OCI-M1 (cell line): ENCODE measurements at places on chromosomes 1 and 21.

DNA sequence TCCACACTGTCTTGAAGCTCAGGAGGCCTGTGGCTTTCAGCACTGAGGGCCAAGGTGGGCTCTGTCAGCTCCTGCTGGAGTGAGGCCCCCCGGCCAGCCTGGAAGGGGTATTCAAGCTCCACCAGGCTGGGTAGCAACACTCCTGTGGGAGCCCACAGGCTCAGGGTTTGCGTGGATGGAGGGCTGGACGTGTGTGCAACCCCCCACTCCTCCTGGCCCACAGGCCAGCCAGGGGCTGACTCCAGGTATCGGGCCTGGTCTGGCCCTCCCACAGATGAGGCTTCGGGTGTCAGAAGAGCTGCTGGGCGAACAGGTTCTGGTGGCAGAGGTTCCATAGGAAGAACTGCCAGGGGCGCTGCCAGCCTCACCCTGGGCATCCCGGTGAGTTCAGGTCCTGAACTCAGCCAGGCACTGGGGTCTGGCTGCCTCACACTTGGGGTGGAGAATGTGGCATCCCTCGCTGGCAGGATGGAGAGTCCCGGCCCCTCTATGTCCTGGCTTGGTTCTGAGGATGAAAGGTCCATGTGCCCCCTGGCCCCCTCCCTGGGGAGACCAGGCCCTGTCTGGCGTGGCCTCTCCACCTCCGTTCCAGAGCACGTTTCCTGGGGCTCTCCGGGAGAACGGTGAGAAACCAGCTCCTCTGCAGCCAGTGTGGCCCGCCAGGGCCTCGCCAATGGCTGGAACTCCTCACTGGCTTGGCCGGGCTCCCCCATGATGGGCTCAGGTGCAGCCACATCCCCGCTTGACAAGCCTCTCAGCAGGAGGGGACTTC lies 64.6 kb upstream of the TARDBP start:
- DNase-seq, result no peak

DNA sequence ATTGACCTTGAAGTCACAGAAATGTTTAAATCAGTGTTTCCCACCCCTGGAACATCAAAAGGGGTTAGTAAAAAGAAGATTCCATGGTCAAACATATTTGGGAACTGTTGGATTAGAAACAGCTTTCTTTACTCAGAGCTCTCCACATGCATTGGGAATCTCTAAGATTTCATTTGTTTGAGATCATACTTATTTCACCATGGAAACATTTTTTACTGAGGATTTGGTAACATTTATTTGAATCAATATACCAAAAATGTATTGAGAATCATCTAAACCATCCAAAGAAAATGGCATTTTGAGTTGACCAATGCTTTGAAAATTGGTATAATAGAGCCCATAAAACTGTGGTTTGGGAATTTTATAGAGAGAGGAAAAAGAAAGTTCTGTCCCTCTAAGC lies 25.3 kb downstream of the NGF start:
- DNase-seq, result no peak

- no peak for DNase-seq
These were observed 3.6 kb upstream of the ZNF697 start for GRCh38 chr1:119651641-119652040.

GRCh38 chr1:180522213-180522515 lies 19.8 kb upstream of the ACBD6 start:
- no peak for DNase-seq

DNA sequence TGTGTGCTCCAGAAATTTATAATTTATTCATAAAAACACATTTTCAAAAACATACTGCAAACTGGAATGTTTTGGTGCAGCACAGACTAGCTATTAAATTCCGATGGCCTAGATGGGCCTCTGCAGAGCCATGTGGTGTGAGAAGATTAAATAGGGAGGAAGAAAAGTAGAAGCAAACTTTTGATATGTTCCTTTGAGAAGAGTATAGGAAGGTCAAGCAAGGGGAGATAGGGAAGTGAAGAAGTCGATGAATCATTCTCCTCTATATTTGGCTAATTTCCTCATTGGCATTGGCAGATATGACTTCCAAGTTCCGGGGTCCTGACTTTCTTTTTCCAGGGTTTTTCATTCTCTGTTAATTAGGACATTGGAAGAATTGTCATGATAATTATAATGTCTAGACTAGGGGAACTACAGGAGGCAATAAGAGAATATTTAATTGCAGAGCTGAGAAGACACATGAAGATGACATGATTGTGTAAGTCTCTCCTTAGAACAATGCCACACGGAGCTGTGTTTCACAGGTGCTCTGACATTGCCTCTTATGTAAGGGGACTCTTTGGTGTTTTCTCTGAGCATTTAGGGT lies 19.3 kb upstream of the ZNF326 start:
- peak; percentile 81 for DNase-seq

DNA sequence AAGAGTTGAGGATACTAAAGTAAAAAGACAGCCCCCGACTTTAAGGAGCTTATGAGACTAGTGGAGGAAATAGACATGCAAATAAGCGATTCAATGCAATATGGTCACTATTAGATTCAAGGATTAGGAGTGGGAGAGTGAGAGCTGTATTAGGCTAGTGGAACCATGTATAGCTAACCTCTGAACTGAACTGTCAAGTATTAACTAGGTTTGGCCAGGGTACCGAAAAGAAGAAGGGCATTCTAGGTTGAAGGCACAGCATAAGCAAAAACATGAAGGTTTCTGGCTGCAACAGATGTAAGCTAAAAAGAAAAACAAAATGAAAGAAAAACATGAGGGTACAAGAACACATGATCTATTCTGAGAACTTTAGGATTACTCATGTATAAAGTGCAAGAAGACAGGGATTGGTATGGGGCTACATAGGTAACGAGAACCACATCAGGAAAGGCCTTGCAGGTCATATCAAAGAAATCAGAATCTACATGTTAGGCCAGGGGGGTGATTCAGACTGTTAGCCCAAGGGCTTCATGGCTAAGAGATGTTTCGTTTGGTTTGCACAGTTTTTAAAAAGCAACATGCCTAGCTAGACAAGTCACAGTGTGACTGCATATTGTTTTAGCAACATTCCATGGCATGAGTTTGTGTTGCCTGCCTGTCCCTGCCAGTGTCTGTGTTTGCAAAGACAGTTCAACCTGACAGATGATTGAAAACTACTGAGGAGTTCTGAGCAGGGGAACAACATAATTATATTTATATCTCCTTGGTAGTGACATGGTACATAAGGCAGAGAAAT lies 54.4 kb upstream of the HAO2 start:
- no peak for DNase-seq

DNA sequence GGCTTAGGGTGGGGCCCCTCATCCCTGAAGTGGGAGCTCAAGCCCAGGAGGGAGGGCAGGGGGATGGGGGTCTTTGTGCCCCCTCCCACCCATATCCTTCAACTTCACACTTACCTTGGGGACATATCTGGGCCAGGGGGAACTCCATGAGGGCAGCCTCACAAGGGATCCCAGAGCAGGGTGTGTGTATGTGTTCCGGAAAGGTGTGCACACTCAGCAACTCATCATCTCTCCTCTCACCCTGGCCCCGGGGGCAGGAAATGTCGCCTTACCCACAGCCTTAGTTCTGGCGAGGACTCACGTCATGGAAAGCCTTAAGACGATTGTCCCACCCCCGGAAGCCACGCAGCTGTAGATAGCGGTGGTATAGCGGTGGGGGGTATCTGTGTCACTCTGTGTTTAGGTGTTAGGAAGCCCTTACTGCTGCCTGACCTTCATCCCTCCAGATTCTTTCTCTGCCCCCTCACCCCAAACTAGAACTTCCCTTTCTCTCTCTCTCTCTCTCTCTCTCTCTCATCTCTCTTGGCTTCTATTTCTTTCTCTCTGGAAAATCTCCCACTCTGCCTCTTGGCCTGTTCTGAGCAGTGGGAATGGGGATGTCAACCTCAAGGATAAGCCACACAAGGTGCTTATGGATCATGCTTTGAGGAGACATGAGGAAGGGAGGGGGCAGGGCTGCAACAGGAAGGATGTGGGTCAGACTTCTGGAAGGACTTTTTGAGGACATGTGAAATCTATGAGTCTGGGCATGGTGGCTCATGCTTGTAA lies at the start of gene SH2D2A:
TSS of gene SH2D2A (minus strand) at position 288 of the 768 bp plus-strand sequence. CDS start at position 148, 140 bp downstream.
- DNase-seq, result peak; percentile 85
